ENCODE measurements at places on chromosomes 4 and X.
A peak's percentile ranks its signal among the peaks of the same experiment; 100 is the strongest.

GRCh38 chrX:29824176-29824906, 391.0 kb upstream of the MAGEB2 start:
- no peak for DNase-seq

DNA sequence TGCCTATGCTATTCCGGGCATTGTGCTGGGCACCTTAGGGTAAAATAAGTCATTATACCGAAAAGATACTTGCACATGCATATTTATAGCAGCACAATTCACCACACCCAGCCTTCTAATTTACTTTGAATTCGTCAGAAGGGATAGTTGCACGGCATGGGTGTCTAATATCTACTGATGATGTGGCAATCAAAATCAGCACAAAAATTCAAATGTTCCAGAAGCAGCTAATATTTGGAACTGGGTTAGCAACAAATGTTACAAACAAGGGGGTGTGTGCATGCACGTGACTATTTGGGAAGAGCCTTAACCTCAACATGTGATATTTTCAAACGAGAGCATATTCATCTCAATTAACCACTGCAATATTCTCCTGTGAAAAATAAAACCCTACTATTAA, 79.7 kb upstream of the PRSS48 start:
- DNase-seq = peak; percentile 69

- no peak for DNase-seq
Measured at GRCh38 chr4:27006646-27007045, 146.0 kb downstream of the STIM2 start.

DNA sequence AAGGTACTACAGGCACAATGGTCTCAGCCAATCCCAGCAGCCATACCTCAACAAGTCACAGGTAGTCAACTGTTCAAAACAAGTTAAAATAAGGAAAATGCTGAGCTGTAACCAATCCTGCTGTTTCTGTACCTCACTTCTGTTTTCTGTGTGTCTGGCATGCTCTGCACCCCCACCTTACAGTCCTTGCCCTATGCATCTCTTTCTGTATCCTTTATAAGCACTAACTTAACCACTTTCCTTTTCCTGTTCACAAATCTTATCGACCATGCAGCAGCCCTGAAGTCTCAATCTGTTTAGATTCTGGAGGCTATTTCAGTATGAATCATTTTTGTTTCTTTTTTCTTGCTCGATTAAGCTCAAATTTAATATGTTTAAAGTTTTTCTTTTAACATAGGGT, 12.5 kb upstream of the FAM13A start:
- DNase-seq = no peak

- DNase-seq = no peak
Measured at GRCh38 chr4:142120921-142121320, 484.5 kb downstream of the IL15 start.

- DNase-seq = no peak
Measured at GRCh38 chr4:20272411-20272872, 20.7 kb downstream of the SLIT2 start.

DNA sequence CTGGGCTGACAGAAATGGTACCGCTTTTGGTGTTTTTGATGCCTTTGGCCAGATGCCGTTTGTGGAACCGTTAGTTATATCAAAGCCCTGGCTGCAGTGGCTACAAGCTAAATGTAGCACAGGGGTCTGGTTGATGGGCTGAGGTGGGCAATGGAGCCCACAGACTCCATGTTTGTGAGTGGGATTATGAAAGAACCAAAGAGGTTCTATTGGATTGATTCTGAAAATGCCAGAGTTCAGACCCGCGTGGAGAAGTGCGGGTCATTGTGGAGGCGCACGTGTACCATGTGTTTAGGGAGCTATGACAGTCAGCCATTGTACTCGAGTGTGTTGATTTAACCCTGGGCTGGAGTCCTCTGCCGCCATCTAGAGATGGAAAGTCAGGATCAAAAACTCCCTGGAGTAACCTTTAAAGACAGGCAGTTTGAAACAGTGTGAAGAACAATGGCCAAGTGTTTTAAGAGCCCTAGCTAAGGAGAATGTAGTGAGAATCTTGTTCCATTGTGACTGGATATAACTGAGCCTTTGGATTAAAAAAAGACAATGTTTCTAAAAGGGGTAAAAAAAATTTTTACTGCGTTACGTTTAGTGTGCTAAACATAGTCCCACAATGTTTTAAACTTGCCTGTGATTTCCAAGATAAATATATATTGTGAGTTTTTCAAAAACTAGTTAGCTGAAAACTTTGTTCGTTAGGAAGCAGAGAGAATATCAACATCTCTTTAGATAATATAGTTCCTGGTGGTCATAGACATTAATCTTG, 12.7 kb downstream of the ART3 start:
- peak; percentile 2 for DNase-seq

DNA sequence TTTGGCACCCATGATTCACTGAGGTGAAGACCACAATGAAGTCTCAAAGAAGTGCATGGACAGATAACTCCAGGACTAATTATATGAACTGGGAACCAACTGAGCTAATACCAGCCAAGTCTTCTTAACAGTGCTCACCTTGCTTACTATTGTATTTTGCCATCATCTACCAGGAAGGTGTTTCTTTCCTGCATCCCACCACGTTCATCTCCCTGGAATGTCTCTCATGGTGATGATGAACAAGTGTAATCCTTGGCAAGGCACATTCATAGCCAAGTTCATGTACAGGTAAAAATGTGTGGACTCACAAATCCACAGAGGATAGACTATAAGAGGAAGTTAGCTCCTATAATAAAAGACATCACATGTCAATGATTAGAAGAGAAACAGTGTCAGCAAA, 489.1 kb downstream of the SMARCA1 start:
- no peak for DNase-seq

GRCh38 chrX:19557822-19558221, 42.5 kb upstream of the MAP3K15 start:
- DNase-seq = no peak

DNA sequence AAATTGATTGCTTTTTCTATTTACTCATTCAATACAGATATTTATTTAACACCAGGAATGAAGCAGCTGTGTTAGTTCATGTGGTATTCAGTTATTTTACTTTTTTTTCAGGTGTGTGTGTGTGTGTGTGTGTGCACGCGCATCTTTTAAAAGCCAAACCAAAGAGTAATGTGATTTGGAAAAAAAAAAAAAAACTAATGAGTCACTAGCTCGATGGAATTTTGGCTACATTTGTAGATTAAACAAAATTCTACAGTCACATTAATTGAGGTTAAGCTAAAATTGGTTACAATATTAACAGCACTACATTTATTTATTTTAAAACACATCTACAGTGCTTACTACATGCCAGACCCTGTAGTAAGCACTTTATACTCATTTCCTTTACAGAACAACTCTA, 66.8 kb downstream of the HHIP start:
- DNase-seq = no peak

GRCh38 chrX:48996969-48997368, 5.1 kb downstream of the GRIPAP1 start:
- no peak for DNase-seq

GRCh38 chr4:19123681-19124080, 1102.1 kb upstream of the LCORL start:
- no peak for DNase-seq

DNA sequence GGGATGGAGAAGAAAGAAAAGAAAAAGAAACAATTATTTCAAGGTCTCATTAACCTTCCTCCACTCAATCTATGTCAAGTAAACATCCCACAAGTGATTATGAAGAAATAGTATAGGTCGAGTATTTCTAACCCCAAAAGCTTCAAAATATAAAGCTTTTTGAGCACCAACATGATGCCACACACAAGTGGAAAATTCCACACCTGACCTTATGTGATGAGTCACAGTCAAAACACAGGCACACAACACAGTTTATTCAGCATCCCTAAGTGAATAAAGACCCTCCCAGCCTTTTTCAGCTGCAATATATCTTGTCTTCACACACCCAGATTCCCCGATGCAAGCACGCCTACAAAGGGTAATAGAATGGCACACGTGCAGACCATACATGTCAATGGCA, 51.7 kb upstream of the VEGFC start:
- no peak for DNase-seq

GRCh38 chrX:26922278-26922677, 540.9 kb downstream of the PPP4R3C start:
- DNase-seq = no peak

- DNase-seq = no peak
Measured at GRCh38 chrX:37986893-37987292, 19.5 kb upstream of the SYTL5 start.

DNA sequence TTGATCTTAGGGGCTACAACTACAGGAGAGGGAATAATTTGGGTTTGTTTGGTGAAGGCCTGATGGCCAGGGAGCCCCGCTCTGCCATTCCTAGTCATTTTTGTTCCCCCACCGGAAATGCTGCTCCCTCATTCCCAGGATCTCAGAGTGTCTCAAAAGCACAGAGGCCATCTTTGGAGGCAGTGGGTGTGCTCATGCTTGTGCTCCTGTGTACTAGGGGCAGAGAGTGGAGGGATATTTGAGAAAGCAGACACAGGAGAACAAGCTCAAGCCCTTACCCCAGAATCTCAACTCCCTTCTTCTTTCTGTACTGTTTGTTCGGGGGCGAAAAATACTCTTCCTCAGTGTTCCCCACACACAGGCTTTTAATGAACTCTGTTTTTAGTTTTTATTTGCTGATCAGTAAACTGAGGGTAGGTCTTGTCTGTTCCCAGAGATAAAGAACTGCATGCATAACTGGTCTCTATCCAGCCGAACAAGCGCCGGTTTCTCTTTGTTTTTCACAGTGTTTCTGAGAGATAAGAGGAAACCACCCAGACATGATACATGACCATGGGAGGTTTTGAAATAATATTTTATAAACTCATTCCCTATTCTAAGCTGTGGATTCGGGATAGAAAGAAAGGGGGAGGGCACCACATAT, 32.9 kb upstream of the XK start:
- DNase-seq = no peak

DNA sequence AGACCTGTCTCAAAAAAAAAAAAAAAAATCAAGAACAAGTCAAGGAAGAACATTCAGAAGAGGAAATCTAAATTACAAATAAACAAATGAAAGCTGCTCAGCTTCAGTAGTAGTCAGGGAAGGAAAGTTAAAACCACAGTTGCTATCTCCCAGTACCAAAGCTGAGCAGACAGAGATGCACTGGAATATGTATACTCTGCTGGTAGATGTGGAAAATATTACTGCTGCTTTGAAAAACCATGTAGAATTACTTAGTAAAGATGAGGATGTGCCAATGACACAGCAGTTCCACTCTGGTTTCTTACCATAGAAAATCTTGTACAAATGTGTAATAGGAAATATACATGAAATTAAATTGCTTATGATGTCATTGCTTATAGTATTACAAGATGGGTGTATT, 25.1 kb upstream of the PRKX start:
- no peak for DNase-seq

- DNase-seq = no peak
Measured at GRCh38 chr4:569958-570667, 6.0 kb downstream of the TMEM271 start.

DNA sequence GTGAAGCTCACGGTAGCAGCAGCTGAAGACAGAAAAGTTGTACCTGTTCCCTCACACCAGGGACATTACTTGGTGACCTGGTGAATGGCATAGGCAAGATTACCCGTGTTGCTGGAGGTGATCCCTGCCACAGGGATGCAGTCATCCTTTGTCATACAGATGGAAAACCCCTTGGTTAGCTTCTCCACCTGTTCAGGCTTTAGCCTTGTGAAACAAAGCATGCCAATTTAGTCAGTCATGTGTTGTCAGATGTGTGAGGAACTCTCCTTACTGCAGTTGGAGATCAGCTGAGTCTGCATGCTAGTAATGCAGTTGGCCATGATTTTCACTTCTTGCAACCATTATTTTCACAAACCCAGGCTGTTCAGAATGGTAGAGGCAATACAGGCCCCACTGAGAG, 41.0 kb downstream of the AMELX start:
- DNase-seq = no peak

GRCh38 chrX:118723376-118723775, 4.0 kb upstream of the IL13RA1 start:
- no peak for DNase-seq

DNA sequence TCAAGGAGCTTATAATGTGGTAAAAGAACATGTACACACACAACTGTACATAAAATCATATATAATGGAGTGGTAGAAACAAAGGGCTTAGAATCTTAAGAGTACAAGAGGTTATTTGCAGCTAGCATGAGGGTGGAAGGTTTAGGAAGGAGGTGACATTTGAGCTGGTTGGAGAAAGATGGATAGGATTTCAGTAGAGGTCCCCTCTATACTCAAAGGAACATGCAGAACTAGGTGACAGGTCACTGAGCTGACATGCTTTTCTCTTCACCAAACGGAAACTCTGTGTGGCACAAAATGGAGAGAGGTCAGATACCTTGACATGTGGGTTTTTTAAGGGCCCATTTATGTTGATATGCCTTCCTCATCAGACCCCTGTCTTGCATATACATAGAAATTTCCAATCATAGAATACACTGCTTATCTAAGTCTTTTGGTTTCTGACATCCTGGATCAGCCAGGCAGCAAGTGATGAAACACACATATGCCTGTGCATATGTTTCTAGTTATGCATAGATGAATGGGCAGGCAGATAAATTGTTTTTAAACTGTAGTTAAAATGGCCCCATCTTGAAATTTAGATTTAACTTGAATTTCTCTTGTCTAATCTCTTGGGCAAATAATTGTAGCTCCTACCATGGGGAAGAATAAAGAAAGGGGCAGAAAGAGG, 29.3 kb downstream of the CLCN5 start:
- DNase-seq = no peak

DNA sequence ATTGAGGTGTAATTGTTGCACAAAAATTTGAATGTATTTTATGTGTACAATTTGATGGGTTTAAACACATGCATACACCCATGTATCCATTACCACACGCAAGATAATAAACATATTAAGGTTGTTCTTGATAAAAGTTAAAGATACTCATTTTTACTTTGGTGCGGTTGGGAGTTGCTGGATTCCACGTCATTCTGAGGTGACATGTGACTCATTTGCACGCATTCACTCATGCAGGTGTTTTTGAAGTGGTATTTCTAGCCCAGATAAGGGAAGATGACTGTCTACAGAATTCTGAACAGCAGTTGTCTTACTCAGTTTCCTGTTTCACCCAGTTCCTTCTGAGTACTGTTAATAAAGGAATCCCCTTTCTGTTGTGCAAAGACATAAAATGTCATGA, 142.0 kb downstream of the RTL3 start:
- no peak for DNase-seq

- peak; percentile 16 for DNase-seq
Measured at GRCh38 chr4:87555773-87556619, 26.8 kb upstream of the SPARCL1 start.

DNA sequence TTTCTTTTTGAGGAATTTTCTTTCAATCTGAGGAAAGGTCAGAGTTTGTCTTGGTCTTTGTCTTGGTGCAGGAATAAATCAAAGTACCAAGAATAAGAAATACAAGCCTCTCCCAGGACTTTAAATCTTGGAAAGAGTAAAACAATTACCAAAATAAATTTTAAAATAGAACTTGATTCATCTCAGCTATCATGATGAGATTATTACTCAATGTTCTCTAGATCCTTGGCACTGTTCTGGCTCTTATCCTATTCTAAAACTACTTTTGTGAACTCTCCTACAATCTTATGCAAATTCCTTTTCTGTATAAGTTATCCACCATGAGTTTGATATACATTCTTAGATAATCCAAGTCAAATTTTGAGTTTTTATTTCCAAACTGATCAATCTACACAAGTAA, 464.3 kb downstream of the PPARGC1A start:
- DNase-seq = no peak

GRCh38 chrX:22090181-22090580, 58.1 kb downstream of the PHEX start:
- no peak for DNase-seq

GRCh38 chr4:169089004-169089403, 78.9 kb upstream of the CBR4 start:
- DNase-seq = no peak

- DNase-seq = no peak
Measured at GRCh38 chr4:41125558-41126311, 88.6 kb downstream of the APBB2 start.

Measured in AG09319 (cell line).